ENCODE measurements at places on chromosomes 16 and 17.
A peak's percentile ranks its signal among the peaks of the same experiment; 100 is the strongest.

GRCh38 chr17:76381633-76382350, 2.6 kb upstream of the SPHK1 start:
- H3K36me3 ChIP-seq: no peaks in the 10 kb centered on the region
- DNase-seq: no peak
- no peaks in the 10 kb centered on the region for H3K27me3 ChIP-seq
- H3K4me3 ChIP-seq: peak overlapping the region; percentile 28
- H3K27ac ChIP-seq: no peak overlapping the region
- H3K4me1 ChIP-seq: peaks cover 11% of the 10 kb centered on the region

DNA sequence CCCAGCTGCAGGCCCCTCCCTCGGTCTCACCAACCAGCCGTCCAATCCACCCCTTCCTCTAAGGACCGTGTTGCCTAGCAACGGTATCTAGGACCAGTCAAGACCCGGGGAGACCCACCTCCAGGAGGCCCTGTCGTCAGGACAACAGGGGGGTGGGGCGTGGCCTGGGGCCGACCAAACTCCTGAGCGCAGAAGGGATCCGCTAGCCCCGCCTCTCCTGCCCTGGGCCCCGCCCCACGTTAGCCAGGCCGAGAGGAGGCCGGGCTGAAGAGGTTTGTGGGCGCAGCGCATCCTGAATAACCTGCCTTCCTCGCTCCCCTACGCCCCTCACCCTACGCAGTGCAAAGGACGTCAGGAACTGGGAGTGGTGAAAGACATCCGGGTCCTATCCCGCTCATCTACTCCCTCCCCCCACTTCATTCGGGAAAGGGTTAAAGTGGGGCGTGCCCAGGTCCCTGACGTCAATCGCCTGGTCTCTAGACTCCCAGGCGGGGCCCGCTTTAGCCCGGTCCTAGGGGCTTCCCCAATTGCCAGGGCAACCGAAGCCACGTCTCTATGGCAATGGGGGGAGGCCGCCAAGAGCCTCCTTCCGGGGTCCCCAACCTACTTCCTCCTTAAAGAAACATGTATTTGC, 14.7 kb downstream of the DLG4 start:
- H3K4me3 ChIP-seq: peak overlapping the region; percentile 70
- peaks cover 6% of the 10 kb centered on the region for H3K27me3 ChIP-seq

DNA sequence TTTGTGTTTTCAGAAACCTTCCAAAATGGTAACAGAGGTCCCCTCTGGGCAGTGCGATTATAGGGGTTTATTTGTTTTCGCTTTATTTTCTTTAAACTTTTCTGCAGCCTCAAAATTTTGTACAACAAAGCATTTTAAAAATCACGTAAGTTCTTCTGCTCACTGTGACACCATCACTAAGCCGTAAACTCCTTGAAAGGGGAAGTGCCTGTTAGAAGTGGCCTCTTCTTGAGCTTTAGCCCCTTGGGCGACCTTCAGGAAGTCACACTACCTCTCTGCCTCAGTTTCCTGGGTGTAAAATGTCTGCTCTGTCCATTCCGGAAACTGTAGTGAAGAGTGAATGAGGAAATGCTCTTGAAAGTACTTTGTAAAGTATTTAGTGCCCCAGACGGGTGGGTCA, 26.6 kb downstream of the ARHGAP27 start:
- no peak overlapping the region for H3K4me3 ChIP-seq
- no peaks in the 10 kb centered on the region for H3K27me3 ChIP-seq
- peaks cover 53% of the 10 kb centered on the region for H3K36me3 ChIP-seq
- no peak for DNase-seq
- H3K27ac ChIP-seq: no peak overlapping the region

GRCh38 chr16:27365142-27366089, 36.6 kb upstream of the IL21R start:
- H3K4me1 ChIP-seq: peaks cover 57% of the 10 kb centered on the region
- no peaks in the 10 kb centered on the region for H3K27me3 ChIP-seq
- peaks cover 64% of the 10 kb centered on the region for H3K36me3 ChIP-seq
- H3K27ac ChIP-seq: peak overlapping the region; percentile 48
- H3K4me3 ChIP-seq: no peak overlapping the region

DNA sequence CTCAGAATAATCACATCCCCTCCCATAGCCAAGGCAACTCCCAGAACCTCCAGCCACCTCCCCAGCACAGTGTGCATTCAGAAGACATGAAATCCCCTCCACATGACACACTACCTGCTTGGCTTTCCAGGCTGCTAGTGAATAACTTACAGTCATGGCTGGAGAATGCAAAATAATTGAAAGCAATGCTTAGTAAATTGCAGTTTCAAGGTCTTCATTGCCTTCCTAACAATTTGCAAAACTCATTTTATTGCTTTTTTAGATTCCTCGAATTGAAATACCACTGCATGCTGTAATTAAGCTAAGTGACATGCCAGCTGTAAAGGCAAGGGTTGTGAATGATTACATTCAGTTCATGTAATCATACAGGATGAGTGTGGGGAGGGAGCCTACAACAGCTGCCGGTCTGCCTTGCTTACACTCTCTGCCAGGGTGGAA, 29.0 kb upstream of the HOXB13 start:
- no peak overlapping the region for H3K27ac ChIP-seq
- H3K4me3 ChIP-seq: no peak overlapping the region
- H3K4me1 ChIP-seq: no peaks in the 10 kb centered on the region
- DNase-seq: no peak
- no peaks in the 10 kb centered on the region for H3K36me3 ChIP-seq

- no peaks in the 10 kb centered on the region for H3K36me3 ChIP-seq
- no peak overlapping the region for H3K27ac ChIP-seq
- no peak for DNase-seq
- H3K27me3 ChIP-seq: peaks cover 22% of the 10 kb centered on the region
Measured at GRCh38 chr17:5785867-5786509, 201.7 kb upstream of the NLRP1 start.

GRCh38 chr16:53622315-53622714, 81.3 kb downstream of the RPGRIP1L start:
- no peak overlapping the region for H3K27ac ChIP-seq
- H3K27me3 ChIP-seq: no peaks in the 10 kb centered on the region
- no peak overlapping the region for H3K4me3 ChIP-seq
- H3K4me1 ChIP-seq: no peaks in the 10 kb centered on the region

DNA sequence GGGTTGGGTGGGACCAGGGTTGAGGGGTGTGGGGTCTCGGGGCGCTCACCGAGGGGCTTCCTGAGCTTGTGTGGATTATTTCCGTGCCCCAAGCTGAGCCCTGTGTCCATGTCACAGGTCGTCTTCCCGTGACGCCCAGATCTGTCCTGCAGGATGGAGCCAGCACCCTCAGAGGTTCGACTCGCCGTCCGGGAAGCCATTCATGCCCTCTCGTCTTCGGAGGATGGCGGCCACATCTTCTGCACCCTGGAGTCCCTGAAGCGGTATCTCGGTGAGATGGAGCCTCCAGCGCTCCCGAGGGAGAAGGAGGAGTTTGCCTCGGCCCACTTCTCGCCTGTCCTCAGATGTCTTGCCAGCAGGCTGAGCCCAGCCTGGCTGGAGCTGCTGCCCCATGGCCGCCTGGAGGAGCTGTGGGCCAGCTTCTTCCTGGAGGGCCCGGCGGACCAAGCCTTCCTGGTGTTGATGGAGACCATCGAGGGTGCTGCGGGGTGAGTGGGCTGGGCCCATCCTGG, 1.0 kb downstream of the TELO2 start:
- peaks cover 20% of the 10 kb centered on the region for H3K4me1 ChIP-seq
- H3K27ac ChIP-seq: peak overlapping the region; percentile 70
- DNase-seq: no peak
- H3K27me3 ChIP-seq: no peaks in the 10 kb centered on the region
- H3K4me3 ChIP-seq: peak overlapping the region; percentile 94

GRCh38 chr17:56158915-56159825, 5.9 kb downstream of the ANKFN1 start:
- H3K36me3 ChIP-seq: no peaks in the 10 kb centered on the region
- H3K27me3 ChIP-seq: no peaks in the 10 kb centered on the region

GRCh38 chr17:40470932-40471828, 27.9 kb downstream of the IGFBP4 start:
- peaks cover under 1% of the 10 kb centered on the region for H3K36me3 ChIP-seq
- peaks cover 23% of the 10 kb centered on the region for H3K27me3 ChIP-seq
- H3K4me1 ChIP-seq: peaks cover 1% of the 10 kb centered on the region
- DNase-seq: no peak
- H3K27ac ChIP-seq: no peak overlapping the region

DNA sequence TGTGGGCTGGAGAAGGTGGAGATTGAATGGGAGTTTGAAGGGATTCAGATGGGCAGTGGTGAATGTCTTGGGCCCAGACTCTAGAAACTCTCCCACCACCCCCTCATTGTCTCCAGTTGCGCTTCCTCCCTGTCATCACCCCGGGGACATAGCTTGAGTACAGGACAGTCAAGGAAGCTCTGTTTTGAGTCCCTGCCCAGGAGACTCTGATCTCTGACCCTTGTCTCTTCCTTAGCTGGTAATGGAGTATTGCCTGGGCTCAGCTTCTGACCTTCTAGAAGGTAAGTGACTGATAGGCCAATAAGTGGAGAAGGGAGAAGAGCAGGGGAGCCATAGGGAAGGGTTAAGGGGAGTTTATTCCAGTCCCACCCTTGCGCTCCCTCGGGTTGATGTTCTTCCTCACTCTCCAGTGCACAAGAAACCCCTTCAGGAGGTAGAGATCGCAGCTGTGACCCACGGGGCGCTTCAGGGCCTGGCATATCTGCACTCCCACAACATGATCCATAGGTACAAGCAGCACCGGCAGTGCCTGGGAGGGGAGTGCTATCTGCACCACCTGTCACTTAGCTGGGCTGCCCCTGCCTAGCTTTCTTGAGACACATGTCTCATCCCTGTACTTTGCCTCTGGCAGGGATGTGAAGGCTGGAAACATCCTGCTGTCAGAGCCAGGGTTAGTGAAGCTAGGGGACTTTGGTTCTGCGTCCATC, 5.0 kb downstream of the TAOK2 start:
- peaks cover 29% of the 10 kb centered on the region for H3K4me1 ChIP-seq
- DNase-seq: no peak
- H3K27me3 ChIP-seq: no peaks in the 10 kb centered on the region
- no peak overlapping the region for H3K27ac ChIP-seq
- H3K4me3 ChIP-seq: no peak overlapping the region

DNA sequence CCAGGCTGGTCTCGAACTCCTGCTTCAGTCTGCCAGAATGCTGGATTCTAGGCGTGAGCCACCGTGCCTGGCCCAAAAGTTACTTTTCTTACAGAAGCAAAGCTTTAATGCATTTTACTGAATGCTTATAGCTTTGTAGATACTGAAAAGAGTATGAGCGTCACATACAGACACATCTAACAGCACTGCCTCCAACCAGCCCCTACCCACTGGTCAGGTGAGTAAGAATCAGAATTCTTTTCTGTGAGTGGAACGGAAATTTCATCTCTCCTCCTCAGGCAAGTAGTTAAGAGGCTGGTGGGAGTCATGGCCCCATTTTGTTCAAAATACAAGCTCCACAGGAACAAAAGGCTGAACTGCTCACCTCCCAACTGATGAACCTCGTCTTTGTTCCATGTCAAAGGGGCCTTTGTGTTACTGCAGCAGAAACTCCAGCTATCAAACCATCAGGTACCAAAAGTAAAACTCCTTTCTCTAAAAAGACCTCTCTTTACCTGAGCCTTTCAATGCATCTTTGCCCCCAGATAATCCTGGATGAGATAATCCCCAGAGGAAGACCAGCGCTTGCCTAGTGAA, 92.4 kb upstream of the RPH3AL start:
- DNase-seq: no peak
- H3K4me1 ChIP-seq: peaks cover 6% of the 10 kb centered on the region
- no peaks in the 10 kb centered on the region for H3K27me3 ChIP-seq
- no peak overlapping the region for H3K4me3 ChIP-seq
- H3K36me3 ChIP-seq: peaks cover 55% of the 10 kb centered on the region

DNA sequence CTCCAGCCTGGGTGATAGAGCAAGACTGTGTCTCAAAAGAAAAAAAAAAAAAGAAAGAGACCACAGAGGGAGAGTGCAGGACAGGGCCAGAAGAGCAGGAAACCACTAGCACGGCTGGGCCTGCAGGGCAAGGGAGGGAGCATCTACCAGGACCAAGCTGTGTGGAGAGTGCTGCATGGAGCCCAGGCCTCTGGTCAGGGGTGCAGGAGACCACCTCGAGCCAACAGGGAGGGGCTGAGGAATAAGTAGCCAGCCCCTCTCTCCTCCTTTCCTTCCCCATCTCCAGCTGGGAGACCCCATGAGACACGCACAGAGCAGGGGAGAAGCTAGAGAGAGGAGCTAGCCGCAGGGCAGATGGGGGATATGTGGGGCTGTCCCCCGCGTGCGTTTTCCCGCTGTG, 67.0 kb upstream of the DNAH17 start:
- H3K36me3 ChIP-seq: peaks cover 23% of the 10 kb centered on the region
- peaks cover 2% of the 10 kb centered on the region for H3K27me3 ChIP-seq
- peaks cover 22% of the 10 kb centered on the region for H3K4me1 ChIP-seq

GRCh38 chr17:31147507-31148202, 52.9 kb downstream of the NF1 start:
- H3K4me3 ChIP-seq: no peak overlapping the region
- peaks cover 11% of the 10 kb centered on the region for H3K4me1 ChIP-seq
- peaks cover 5% of the 10 kb centered on the region for H3K36me3 ChIP-seq

GRCh38 chr17:957856-958421, 21.6 kb downstream of the NXN start:
- H3K4me1 ChIP-seq: no peaks in the 10 kb centered on the region
- H3K36me3 ChIP-seq: no peaks in the 10 kb centered on the region
- H3K27ac ChIP-seq: no peak overlapping the region
- DNase-seq: no peak

- peaks cover 41% of the 10 kb centered on the region for H3K4me1 ChIP-seq
- H3K4me3 ChIP-seq: no peak overlapping the region
- H3K27ac ChIP-seq: no peak overlapping the region
- H3K36me3 ChIP-seq: peaks cover 15% of the 10 kb centered on the region
- H3K27me3 ChIP-seq: no peaks in the 10 kb centered on the region
Measured at GRCh38 chr16:67509016-67509415, 19.6 kb upstream of the RIPOR1 start.

- peaks cover 25% of the 10 kb centered on the region for H3K4me1 ChIP-seq
- DNase-seq: no peak
- H3K27ac ChIP-seq: no peak overlapping the region
- H3K27me3 ChIP-seq: peaks cover 4% of the 10 kb centered on the region
- H3K4me3 ChIP-seq: no peak overlapping the region
- H3K36me3 ChIP-seq: no peaks in the 10 kb centered on the region
Measured at GRCh38 chr16:11631214-11631613, 37.0 kb upstream of the SNN start.

- H3K4me3 ChIP-seq: no peak overlapping the region
- H3K36me3 ChIP-seq: peaks cover 4% of the 10 kb centered on the region
- H3K4me1 ChIP-seq: no peaks in the 10 kb centered on the region
- H3K27ac ChIP-seq: no peak overlapping the region
Measured at GRCh38 chr16:930511-930910, 40.3 kb downstream of the LMF1 start.
